ENCODE measurements at places on chromosomes 4 and X.
A peak's percentile ranks its signal among the peaks of the same experiment; 100 is the strongest.

GRCh38 chr4:67468830-67469229, 76.5 kb downstream of the CENPC start:
- DNase-seq = no peak

- DNase-seq = no peak
These were observed at the start of gene COL4A6 for GRCh38 chrX:108438110-108438623. Gene COL4A6, minus strand, starts transcription at chrX:108438422. Its CDS starts 226 bp downstream, at chrX:108438196.

DNA sequence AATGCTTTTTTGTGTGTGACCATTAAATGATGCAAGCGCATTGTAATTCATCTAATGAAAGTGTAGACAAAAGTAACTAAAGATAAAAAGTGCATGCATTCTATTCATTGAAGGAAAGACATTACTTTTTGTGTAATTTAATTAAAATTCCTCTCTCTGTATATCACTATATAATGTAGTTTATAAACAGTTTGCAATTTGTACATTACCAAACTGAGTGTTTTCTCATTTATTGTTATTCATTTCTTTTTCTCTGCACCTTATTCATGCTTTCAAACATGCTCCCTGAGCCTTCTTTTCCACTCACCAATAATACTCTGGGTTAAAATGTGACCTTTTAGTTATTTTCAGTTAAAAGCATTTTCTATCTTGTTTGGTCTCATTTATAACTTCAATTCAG, 713.7 kb upstream of the AADAT start:
- no peak for DNase-seq

- DNase-seq = no peak
These were observed 172.9 kb downstream of the SLC39A8 start for GRCh38 chr4:102172341-102172740.

- no peak for DNase-seq
These were observed 47.1 kb downstream of the FAM193A start for GRCh38 chr4:2583517-2583916.

DNA sequence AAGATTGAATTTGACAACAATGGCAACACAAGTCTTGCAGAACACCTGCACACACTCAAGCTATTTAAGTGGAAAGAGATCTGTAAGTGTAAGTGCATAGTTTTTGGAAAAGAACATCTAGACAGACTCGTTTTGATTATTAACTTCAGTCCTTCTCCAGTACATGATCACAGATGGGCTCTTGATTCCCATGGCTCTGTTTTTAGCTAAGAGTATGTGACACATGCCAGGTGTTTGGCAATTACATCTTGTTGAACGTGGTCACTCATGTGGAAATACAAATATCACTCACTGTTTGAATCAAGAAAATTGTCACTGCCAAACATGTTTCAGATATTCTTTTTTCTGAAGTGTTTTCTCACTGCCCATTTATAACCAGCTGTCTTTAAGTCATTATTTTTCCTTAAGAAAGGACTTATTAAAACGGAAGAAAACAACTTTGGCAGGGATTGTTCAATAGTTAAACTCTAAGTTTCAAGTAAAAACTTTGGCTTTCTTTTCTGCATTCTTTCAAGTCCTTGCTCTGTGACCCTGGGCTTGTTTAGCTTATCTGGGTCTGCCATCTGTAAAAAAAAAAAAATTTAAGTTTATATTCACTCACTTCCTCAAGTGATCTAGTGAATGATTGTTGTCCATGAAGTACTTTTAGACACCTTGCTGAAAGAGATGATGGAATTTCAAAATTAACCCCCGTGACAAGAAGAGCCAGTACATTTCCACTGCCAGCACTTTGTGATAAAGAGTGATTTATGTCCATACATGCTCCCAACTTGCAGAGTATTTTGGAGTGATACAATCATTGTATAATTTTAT, 125.4 kb downstream of the ATXN3L start:
- no peak for DNase-seq

- peak; percentile 91 for DNase-seq
These were observed 34.5 kb upstream of the FAM9C start for GRCh38 chrX:13078739-13079444.

DNA sequence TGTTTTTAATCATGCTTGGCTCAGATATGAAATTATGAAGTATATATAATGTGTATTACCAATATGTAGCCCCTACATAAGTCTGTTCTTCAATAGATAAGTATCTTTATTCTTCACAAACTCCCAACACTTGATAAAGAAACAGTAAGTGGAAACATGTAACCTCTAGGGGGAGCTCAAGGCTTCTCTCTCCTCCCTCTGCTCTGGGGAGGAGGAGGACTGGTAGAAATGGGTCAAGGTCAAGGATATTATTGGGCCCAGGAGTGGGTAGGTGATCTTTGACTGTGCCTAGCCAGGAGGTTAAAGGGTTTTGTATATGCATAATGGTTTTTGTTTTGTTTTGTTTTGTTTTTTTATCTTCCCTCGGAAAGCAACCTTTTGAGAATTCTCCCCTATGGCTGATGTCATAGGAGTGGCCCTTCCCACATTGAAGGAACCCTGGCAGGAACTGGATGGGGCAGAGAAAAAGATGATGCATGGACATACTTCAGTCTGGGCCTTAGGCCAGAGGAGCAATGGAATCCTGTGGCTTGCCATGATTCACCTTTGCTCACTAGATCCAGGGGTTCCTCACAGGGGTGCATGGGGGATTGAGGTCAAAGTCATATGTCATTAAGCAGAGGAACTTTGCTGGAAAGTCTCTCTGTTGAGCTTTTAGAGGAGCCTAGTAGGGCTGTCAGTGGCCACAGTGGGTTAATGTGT, 460.3 kb downstream of the MID1IP1 start:
- DNase-seq = peak; percentile 24

DNA sequence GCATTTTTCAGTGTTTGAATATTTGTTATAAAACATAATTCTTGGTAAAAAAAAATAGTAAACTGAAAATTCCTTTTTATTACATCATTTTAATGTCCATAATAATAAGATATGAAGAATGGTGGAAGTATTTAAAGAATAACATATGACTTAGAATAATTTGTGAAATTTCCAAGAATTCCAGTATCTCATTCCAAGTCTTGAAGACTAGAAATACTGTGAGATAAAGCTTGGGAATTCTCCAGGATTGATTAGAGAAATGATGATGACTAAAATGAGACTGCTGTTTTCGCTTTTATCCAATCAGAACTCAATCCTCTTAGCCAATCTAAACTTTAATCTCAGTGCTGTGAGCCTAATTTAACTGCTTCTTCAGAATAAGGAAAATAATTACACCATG, 184.2 kb upstream of the HCCS start:
- DNase-seq = no peak

DNA sequence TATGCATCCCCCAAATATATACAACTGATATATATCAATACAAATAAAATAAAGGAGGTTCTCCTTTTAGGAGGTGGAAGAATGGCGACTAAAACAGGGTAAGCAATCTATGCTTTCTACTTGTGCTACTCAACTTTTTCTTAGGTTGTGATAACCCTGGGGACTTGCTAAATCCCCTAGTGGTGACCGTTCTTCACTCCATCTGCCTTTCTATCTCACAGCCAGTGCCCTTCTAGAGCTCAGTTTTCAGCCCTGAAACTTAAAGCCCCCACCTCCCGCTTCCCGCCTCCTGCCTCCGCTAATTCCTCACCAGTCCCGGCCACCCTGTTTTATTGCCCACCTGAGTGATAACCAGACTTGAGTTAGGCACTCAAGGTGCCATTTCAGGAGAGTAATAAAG, 15.5 kb upstream of the ESX1 start:
- no peak for DNase-seq

DNA sequence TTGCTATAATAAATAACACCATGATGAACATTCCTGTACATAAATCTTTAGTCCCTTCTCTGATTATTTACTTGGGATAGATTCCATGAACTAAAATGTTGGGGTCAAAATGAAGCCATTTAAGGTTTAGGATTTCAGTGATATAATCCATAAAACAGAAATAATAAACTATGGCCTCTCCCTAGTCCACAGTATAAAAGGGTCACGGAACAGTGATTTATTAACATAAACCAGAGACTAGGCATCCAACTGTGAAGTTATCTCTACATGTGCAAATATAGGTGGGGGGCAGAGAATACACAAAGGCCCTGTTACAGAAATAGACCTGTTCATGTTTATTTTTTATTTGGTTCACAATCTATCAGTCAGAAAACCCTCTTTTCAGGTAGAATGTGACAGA, 499.1 kb upstream of the SLIT2 start:
- no peak for DNase-seq

Measured in astrocyte of the spinal cord (primary cell).